ENCODE measurements at places on chromosomes 16 and 17. TPM values are rescaled to one million over a fixed set of nuclear protein-coding genes. Genes with fewer than 3 reads are reported as not detected.

KLHL10 gene
- 0.24 TPM for polyA plus RNA-seq

- no peak for DNase-seq
Observed at GRCh38 chr16:1729026-1729425, 23.0 kb downstream of the MAPK8IP3 start.

GRCh38 chr17:56830726-56831368 lies 2.9 kb downstream of the C17orf67 start:
- DNase-seq, result no peak

DNA sequence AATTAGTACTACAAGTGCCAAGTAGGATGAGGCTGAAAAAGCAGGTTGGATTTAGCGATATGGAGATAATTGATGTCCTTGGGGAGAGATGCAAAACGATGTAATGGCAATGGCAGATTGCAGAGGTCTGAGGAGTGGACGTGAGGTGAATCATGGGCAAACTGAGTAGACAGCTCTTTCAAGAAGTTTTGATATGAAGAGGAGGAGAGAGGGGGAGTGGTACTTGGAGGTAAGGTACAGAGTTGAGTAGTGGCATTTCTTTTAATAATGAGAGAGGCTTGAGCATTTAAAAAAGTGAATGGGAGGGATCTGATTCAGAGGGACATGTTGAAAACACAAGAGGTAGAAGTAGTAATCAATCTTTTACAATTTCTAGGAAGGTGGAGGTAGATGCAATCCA lies 17.7 kb upstream of the VPS4A start:
- DNase-seq, result no peak

DNA sequence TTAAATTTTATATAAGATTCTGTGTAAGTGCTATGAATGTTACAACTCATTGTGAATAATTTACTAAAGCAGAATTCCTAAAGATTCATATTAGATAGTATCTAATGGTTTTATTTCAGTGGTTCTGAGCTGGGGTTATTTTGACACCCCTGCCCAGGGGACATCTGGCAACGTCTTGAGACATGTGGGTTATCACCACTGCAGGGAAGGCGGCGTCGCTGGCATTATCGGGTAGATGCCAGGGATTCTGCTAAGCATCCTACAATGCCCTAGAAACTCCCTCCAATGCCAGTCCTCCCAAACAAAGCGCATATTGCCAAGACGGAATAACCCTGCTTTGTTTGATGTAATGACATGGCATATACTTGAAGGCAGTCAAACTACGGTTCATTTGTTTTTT lies 372.3 kb upstream of the ZFHX3 start:
- no peak for DNase-seq

Data from right renal cortex interstitium (tissue), 3 donors.